ENCODE measurements at places on chromosomes 6 and 20.
A peak's percentile ranks its signal among the peaks of the same experiment; 100 is the strongest.

- no peak for DNase-seq
Measured at GRCh38 chr20:31430568-31431115, 9.8 kb upstream of the DEFB123 start.

- no peak for DNase-seq
Measured at GRCh38 chr6:43016176-43016942, 2.3 kb downstream of the KLHDC3 start.

GRCh38 chr6:99137314-99137713 is 189.6 kb upstream of the FBXL4 start:
- DNase-seq, result no peak

GRCh38 chr6:126890055-126890454 is 228.4 kb upstream of the RSPO3 start:
- no peak for DNase-seq

DNA sequence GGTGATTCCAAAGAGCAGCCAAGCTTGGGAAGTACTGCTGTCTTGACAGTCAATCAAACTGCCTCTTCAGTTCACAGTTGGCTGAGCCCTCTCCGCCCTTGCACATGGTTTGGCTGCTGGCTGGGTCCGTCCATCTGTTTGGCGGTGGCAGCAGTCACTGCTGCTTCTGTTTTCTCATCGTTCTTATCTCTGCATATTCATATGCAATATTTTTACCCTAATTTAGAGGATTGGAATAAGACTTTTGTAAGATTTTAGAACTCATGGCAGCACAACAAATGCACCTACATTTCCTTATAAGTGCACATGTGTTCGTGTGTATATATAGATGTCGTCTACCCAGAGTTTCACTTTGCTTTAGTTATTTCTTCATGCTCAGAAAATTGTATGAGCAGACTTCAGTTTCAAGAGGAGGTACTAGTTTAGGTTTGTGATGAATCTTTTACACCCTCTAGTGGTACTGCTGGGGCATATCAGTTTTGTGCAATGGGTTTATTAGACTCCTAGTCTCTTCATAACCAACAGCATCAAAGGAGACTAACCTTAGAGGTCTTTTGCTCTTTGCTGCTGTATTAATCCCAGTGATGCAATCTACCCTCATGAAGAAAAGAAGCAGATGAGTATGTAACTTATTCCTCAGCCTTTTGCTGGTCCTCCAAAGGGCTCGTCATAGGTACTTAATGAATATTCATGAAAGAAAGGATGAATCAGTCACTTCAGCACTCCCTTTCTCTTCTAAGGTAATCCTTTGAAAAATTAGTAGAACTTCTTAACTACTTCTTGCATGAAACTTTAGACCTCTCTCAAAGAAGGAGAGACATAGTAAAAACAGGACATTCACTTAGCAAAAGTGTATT is 44.3 kb downstream of the KHDC1L start:
- peak; percentile 68 for DNase-seq

DNA sequence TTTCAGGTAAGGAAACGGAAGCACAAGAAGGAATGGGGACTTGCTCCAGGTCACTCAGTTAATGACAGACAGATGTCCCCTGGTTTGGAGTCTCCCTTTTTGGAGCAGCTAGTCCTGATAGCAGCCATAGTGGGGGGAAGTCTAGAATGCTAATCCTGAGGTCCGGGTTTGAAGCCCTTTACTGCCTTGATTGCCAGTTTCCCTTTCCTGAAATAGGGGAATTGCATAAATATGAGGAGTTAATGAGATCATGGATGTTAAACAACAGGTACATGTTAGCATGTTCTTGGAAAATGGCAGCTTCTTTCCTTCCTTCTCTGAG is 341 bp upstream of the TTPAL start:
- no peak for DNase-seq

- no peak for DNase-seq
Measured at GRCh38 chr6:135132776-135133175, 48.3 kb upstream of the MYB start.

- peak; percentile 3 for DNase-seq
Measured at GRCh38 chr6:30914854-30915590, 984 bp downstream of the VARS2 start.

- no peak for DNase-seq
Measured at GRCh38 chr20:41170386-41171105, 33.2 kb downstream of the PLCG1 start.

GRCh38 chr20:49698477-49698876 is 15.2 kb downstream of the B4GALT5 start:
- no peak for DNase-seq

- DNase-seq, result no peak
Measured at GRCh38 chr6:138309695-138310094, 68.0 kb upstream of the SMIM28 start.

DNA sequence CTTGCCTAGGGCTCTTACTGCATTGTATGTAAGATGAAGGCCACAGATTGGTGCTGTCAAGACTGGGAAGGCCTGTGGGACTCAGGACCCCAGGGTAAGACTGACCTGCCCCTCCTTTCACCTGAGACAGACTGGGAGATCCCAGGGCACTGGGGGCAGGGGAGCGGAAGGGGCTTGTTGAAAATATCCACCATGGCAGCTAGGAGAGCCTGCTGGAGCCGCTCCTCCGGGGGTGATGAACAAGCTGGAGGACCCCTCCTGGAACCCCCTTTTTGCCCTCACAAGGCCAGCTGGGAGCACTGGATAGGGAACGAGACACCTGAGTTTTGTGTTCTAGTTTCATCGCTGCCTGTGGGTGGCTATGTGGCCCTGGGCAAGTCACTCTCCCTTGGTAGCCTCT is 9.2 kb upstream of the SDCBP2 start:
- no peak for DNase-seq

- no peak for DNase-seq
Measured at GRCh38 chr6:163776196-163776905, 361.8 kb downstream of the QKI start.

GRCh38 chr6:166905505-166906134 is 50.7 kb downstream of the RNASET2 start:
- DNase-seq, result no peak

DNA sequence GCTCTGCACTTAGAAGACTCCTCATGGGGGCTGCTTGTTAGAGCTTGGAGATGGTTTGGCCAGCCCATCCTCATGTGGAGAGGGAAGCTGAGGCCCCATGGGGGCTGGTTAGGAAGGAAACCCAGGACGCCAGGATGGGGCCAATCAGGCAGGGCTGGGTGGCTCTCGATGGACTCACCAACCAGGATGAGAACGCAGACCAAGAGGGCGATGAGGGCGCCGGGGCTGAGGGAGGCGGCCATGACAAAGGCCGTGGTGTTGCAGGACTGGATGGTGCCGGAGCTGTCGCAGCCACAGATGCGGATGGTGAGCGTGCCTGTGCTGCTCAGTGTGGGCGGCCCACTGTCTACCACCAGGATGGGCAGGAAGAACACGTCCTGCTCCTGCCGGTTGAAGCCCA is 59.7 kb downstream of the CD40 start:
- no peak for DNase-seq

DNA sequence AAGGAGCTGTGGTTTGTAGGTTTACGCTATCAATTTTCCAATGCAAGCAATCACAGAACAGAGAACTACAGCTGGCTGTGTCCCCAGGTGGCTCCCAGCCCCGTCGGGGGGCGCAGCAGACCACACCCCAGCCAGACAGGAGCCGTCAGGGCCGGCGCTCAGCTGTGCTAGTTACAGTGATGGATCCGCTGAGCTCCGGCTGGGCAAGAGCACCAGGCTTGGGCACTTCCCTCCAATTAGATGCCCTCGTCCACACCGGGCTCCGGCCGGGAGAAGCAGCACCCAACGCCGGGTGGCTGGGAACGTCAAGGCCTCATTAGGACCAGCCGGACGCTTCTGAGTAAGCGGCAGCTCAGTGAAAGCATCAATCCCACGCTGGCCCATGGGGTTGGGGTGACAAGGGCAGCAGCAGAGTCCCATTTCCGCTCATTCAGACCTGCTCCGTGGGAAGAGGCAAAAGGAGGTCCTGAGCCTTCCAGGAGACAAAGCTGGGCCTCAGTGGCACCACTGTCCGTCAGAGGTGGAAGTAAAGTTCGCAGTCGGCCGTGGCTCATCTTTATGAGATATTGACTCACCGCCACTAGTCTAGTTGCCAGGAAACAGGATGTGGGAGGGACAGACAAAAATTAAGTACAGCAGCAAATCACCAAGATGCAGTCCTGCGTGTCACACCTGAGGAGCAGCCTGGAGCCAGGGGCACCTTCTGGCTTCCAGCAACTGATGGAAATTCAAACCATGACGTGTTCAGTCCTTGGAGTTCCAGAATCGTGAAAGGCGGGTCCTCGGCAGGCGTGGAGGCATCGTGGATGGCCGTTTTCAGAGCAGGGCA is 164.1 kb downstream of the TAF4 start:
- no peak for DNase-seq

- DNase-seq, result no peak
Measured at GRCh38 chr6:46265373-46265772, 94.6 kb upstream of the ENPP5 start.

GRCh38 chr6:158024566-158025297 is 43.1 kb downstream of the SYNJ2 start:
- DNase-seq, result no peak

- DNase-seq, result no peak
Measured at GRCh38 chr6:34957231-34957783, 68.3 kb downstream of the ANKS1A start.

DNA sequence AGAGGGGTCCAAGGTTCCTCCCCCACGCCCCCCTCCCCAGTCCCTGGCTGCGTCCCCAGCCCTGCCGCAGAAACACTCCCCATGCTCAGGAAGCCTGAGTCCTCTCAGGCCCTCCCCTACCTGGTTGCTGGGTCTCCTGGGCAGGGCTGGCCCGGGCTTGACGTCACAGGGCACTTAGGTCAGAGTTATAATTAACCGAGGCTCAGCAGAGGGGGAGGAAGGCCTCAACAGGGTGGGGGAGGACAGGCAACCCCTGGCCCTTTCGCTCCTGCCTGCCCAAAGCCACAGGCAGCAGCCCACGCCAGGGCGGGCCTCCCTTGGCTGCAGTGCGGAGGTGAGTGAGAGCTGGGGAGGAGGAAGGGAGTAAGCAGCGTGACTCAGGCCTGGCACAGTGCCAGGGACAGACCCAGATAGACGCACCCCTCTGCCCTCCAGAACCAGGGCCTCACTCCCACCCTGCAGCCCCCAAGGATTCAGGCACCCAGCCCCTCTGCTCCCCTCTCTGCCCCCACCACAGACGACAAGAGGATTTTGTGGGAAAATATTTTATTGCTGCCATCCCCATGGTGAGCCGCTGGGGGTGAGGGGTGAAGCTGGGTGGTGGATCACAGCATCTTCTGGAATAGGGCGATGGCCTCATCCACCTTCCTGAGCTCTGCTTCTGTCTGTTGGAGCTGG is at the start of gene VWA7:
Gene VWA7 (minus strand): TSS at position 340 of the 678 bp plus-strand sequence. CDS start 549 bp downstream, outside the sequence.
- DNase-seq, result peak; percentile 54

GRCh38 chr20:47598911-47599744 is 97.4 kb downstream of the NCOA3 start:
- DNase-seq, result no peak

DNA sequence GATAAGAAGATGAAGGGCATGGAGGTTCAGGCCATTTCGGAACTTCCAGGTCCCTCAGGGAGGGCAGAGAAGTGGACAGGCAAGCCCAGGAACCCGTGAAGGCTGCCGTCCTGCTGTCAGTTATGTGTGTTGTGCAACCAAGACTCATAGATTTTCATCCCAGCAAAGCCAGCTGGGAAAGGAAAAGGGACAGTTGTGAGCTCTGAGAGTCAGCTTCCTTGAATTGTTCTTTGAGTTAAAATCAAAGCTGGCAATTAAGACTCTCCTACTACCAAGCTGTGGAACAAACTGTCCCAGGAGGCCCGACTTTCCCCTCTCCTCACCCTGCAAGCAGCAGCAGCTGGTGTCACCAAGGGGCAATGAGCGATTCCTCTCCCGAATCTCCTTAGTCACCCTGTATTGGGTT is 46.3 kb upstream of the IYD start:
- DNase-seq, result no peak

DNA sequence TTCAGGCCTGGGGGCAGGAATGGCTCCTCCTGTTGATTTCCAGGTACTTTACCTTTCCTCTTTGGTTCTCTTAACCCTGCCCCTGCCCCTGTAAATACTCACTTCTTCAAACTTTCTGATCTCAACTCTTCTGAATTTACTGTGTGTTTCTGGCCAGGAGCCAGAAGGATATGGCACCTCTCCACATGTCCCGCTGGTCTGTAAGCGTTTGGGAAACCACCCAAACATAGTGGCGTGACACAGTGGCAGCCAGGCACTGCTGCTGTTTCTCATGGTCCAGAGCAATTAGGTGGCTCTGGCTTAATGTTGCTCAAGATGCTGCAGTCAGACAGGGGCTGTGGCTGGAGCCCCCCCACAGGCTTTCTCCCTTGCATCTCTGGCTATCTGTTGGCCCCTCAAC is 374.5 kb downstream of the RNGTT start:
- DNase-seq, result no peak

DNA sequence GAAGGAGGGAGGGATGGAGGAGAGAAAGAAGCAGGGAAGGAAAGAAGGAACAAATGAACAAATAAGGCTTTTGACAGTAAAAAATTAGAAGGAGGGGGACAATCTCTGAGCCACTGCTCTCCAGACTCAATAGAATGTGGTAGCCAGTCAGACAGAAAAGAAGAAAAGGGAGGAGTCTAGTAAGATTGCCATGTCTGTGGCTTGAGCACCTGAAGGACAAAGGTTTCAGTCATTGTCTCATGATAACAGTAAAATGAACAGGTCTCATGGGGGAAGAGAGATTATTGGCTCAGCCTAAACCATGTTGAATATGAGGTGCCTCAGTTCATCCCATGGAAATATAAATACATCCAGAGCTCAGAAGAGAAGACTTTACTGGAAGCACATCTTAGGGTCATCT is 14.0 kb upstream of the LOC128125822 start:
- no peak for DNase-seq

DNA sequence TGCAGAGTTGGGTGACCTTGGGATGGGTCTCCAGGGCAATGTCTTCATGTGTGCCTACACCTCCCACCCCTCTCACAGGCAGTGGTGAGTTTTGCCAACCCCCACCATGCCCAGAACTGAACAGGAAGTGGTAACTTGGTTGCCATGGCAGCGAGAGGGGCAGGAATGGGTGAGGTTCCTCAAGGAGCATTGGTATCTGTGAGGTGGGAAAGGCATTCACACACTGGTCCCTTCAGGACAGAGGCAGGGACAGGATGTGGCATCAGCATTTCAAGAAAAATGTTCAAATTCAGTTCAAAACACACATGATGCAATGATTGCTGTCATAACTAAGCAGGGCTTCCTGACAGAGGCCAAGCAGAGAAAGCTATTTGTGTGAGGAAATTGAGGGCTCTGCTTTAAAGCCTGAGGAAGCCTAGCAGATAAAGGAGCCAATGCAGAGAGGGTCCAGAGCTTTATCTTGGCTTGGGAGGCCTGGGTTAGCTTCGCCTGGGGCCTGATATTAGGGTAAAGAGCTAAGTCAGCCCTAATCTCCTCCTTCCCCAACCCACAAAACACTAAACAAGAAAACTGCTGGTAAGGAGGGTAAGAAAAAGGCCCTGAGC is 551 bp downstream of the TREML2 start:
- DNase-seq, result peak; percentile 48

DNA sequence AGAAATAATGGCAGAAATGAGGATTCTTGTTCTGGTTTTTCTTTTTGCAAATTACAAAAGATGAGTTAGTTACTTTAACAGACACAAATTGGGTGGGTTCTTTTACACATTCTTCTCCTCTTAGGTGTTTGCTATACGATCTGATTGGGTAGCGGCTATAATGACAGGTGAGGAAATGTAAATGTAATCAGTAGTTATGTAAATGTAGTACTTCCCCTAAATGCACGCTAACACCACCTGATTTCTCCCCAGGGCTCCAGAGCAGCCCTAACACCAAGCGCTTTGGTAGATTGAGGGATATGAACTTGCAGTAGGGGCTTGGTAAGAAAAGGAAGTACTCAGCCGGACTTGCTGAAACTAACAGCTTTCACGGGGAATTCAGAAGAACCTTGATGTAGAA is 499.4 kb upstream of the NOX3 start:
- no peak for DNase-seq

- no peak for DNase-seq
Measured at GRCh38 chr6:6711832-6712448, 123.4 kb downstream of the LY86 start.
